ENCODE measurements at places on chromosomes 5 and 9.

- DNase-seq: no peak
These were observed 2.3 kb downstream of the AFAP1L1 start for GRCh38 chr5:149273950-149274349.

- no peak for DNase-seq
These were observed 78.4 kb upstream of the ACO1 start for GRCh38 chr9:32306006-32306405.

DNA sequence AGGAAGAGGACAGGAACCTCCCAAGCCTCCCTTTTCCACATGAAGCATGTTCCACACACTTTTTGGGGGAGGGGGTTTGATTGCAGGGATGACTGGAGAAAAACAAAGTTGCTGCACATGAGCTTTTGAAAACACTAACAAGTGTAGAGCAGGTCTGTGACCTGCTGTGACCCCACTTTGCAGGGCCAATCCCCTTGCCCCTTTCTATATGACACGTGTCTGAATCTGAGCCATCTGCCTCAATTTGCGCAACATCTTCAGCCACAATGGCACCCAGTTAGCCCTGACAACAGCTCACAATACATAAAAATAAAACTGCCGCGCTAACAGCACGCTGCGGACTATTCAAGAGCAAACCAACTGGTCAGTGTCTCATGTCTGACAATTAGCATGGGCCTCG is 227.8 kb upstream of the TBCA start:
- no peak for DNase-seq

DNA sequence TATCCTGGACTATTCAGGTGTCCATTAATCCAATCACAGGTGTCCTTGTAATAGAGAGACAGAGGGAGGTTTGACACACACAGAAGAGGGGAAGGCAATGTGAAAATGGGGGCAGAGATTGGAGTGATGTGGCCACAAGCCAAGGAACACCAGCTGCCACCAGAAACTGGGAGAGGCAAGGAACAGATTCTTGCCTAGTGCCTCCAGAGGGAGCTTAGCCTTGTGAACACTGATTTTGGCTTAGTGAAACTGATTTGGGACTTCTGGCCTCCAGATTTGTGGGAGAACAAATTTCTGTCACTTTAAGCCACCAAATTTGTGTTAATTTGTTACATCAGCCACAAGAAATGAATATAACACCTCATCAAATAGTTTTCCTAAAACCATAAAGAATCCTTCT is 416.2 kb downstream of the ENC1 start:
- no peak for DNase-seq

- no peak for DNase-seq
These were observed 34.4 kb downstream of the GCNT4 start for GRCh38 chr5:75017971-75018370.

- DNase-seq: no peak
These were observed 161.3 kb downstream of the YIPF5 start for GRCh38 chr5:144009116-144009515.
